COR-L47 (cell line): ENCODE measurements at places on chromosomes 11 and 22.

- no peak for DNase-seq
Measured at GRCh38 chr11:15720460-15720859, 605.7 kb downstream of the INSC start.

- no peak for DNase-seq
Measured at GRCh38 chr22:31141551-31141950, 1.2 kb upstream of the PLA2G3 start.

GRCh38 chr11:71452199-71453036 lies 585 bp upstream of the NADSYN1 start:
- peak; percentile 27 for DNase-seq

DNA sequence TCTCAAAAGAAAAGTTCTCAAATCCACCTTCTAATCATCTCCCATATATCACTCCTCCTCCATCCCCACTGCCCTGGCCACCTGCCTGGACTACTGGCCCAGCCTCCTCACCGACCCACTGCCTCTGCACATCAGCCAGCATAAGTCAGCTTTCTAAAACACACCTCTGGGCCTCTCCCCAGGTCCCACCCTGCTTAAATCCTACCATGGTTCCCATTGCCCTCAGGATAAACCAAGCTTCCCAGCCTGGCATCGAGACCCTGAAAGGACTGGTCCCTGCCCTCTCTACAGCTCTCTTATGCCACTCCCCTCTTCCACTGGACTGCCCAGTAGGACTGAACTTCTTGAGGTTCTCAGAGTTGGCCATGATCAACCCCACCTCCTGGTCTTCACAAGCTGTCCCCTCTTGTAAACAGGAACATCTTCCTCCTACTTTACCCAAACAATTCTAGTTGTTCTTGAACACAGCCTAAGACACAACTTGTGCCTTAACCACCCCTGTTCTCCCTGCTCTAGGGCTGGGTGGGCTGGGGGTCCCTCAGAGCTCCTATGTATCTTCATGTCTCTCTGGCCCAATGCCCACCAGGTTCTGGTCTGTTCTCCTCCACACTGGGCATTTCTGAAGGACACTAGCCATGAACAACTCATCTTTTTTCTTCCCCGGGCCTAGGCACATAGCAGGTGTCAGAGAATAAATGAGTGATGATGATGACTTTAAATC lies 12.6 kb upstream of the P2RY6 start:
- no peak for DNase-seq

- DNase-seq: no peak
Measured at GRCh38 chr22:48577691-48578090, 1250.0 kb downstream of the BRD1 start.

- no peak for DNase-seq
Measured at GRCh38 chr11:84524422-84525051, 1102.6 kb downstream of the DLG2 start.

DNA sequence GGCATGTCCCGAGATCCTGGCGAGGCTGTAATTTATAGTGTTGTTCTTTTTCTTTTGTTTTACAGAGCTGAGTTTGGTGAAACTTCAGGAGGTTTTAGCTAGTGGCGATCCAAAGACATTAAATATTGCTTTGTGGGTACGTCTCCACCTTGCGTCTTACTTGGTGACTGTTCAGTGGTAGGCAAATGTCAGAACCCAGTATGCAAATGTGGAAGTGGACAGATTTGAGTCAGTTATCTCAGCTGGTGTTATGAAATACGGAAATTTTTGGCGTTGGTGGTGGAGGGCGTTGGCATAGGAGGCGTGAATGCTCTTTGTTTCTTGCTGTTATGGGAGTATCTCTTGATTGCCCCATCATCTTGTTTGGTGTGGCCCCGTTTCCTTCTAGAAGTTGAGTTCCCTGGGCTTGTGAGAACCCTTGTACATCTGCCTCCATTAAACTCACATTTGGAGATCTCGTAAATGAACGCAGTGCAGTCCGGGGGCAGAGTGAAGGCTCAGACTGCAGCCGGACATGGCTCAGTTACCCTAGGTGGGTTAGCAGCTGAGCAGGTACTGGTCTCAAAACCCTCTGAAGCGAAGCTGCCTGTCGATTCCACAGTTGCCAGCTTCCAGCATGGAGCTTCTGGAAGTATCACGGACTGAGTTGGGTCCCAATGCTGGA lies 39.9 kb downstream of the PTPRJ start:
- no peak for DNase-seq

DNA sequence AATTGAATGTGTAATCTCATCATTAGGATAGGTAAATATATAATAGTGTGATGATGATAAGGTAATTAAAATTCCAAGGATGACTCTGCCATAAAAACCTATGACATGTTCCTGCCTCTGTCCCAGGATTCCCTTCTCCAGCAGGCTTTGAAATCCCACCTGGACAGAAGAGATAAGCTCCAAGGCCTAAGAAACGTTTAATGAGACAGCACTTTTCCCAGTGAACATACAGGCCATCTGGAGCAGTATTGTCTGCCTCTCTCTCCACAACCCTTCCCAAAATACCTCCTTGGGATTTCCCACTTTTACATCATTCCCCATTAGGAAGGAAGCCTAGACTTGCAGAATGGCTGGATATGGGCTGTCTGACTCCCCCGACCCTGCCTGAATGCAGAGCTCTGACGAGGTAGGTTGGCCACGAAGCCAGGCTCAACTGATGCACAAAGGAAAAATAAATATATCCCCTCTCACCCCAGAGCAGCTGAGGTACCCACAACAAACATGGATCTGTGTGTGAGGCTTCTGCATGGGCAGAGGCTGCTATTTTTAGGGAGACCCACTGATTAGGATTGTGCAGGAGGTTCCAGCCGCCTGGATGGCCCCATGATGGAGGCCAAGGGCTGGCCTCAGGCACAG lies 71.0 kb downstream of the TMPRSS5 start:
- no peak for DNase-seq

DNA sequence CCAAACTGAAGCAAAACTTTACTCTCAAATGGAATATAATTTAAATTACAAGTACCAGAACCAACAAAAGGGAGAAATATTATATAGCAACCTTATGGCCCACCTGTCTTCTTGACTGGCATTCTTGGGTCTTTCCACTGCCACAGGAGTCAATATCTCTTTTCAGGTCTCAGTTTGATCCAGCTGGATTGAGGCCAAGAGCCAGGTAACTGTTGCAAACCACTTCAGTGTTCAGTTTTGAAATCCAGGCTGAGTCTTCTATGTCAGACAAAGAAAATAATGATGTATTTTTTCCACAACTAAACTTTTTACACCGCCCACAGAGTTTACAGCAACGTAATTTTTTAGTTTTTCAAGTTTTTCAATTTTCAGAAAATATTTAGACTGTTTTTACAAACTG lies 648 bp downstream of the DLG2 start:
- DNase-seq: no peak

- no peak for DNase-seq
Measured at GRCh38 chr11:70572974-70573260, 174.6 kb downstream of the CTTN start.

GRCh38 chr11:133901999-133902398 lies 54.8 kb downstream of the IGSF9B start:
- DNase-seq: no peak

- DNase-seq: no peak
Measured at GRCh38 chr11:33324302-33324985, 67.3 kb downstream of the HIPK3 start.

DNA sequence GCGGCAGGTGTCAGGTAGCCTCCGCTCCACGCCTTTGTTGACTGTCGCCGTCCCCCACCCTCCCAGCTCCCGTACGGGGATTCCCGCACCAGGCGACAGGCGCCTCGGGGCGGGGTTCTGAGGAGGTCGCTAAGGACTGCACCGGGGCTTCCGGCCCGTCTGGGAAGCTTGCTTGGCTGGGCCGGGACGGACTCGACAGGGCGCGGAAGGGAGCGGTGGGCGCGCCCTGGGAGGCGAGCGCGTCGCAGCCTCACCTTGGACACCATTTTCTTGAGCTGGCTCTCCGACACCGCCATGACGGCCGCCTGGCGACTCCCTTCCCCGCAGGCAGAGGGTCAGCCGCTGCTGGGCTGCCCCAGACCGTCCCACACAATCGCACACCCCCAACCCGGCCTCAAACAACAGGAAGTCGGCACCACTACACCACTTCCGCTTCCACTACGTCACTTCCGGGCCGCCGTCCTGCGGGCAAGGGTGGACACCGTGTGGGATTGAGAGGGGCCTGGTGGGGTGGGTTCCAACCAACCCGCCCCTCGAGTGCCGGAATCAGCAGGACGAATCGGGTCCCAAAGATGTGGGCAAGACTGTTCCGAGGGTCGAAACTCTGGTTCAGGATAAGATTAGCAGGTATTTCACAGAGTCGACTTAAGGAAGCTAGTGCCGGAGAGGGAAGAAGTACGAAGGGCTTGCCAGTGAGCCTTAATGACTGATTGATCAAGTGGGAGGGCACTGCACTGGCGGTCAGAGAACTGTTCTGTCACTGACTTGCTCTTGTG lies at the start of gene TSG101:
TSS of gene TSG101 (minus strand) at position 422 of the 776 bp plus-strand sequence. CDS start at position 296, 126 bp downstream.
- peak; percentile 82 for DNase-seq
